ENCODE measurements at places on chromosomes 7 and 10. TPM values are rescaled to one million over a fixed set of nuclear protein-coding genes. Genes with fewer than 3 reads are reported as not detected.

VWDE gene
- 1.5 TPM for total RNA-seq

DNA sequence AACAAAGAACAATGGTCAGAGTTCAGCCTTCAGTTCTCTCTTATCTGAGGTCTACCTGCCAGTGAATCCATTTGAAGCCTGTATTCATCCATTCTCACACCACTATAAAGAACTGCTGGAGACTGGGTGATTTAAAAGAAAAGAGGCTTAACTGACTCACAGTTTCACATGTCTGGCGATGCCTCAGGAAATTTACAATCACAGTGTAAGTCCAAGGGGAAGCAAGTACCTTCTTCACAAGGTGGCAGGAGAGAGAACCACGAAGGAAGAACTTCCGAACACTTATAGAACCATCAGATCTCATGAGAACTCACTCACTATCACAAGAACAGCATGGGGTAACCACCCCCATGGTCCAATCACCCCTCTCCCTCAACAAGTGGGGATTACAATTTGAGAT lies 33.0 kb upstream of the SLC25A13 start:
- no peak for DNase-seq

- no peak for DNase-seq
Measured at GRCh38 chr7:156722043-156722826, 81.7 kb downstream of the RNF32 start.

EBLN1 gene
- total RNA-seq, result not detected

SFTPA2 gene
- 3.5 TPM for total RNA-seq

SUFU gene
- total RNA-seq, result 8.0 TPM

- peak; percentile 30 for DNase-seq
Measured at GRCh38 chr7:4610768-4611467, 71.2 kb upstream of the FOXK1 start.

- DNase-seq, result peak; percentile 74
Measured at GRCh38 chr10:97714401-97715258, 1.1 kb downstream of the MARVELD1 start.

DNA sequence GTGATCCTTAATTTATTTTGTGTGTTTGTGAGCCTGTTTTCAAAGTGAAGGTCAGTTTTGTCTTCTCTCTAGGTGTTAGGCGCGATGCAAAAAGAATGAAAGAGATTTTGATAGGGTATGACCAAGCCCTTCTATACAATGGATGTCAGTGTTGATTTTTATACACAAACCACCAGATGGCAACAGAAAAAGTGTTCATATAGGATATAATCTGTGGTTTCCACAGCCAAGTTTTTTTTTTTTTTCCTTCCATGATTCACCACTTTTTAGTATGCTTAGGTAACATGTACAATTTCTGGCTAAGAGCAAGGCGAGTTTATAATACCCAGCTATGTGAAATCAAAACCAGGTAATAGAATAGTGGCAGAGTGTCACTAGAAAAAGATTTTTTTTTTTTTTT lies 8.1 kb downstream of the SDK1 start:
- DNase-seq, result no peak

BCL7B gene
- 60.8 TPM for total RNA-seq

BICC1 gene
- total RNA-seq, result 1.7 TPM

- DNase-seq, result no peak
Measured at GRCh38 chr7:66466081-66466600, 162.5 kb upstream of the KCTD7 start.

DNA sequence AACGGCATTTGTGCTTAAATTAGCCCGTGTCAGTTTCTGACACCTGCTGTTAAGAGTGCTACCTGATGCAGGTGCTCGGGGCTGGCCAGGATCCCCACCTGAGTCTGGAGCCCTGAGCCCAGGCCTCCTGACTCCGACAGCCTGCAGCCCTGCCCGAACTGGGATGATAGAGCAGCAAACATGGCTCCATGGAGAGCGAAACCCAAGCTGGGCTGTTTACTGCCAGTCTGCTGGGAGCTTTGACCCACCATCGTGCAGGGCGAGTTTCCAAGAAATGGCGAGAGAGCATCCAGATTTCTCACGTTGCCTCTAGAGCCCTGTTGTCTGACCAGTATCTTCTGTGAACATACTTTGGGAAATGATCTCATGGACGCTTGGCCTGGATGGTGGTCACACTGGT lies 66.2 kb downstream of the MGMT start:
- DNase-seq, result no peak

LHFPL3 gene
- 0.45 TPM for total RNA-seq

GRCh38 chr7:41238851-41239331 lies 464.0 kb downstream of the INHBA start:
- no peak for DNase-seq

FBXW4 gene
- total RNA-seq, result 57.3 TPM

DNA sequence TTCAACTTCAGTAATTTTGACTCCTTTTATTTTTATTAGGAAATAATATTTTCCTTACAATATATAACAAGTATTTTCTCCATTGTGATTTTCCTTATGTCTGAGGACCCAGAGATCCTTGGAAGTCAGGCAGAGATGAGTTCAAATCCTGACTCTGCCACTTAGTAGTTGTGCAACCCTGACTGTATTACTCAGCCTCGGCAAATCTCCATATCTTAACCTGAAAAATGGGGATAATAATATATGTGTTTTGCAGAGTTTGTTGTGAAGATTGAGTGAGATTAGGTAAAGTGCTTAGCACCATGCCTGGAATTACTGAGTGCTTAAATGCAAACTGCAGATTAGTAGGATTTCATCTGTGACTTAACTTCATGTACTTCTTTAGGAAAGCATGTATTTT lies 120.5 kb upstream of the KLF14 start:
- DNase-seq, result no peak

DNA sequence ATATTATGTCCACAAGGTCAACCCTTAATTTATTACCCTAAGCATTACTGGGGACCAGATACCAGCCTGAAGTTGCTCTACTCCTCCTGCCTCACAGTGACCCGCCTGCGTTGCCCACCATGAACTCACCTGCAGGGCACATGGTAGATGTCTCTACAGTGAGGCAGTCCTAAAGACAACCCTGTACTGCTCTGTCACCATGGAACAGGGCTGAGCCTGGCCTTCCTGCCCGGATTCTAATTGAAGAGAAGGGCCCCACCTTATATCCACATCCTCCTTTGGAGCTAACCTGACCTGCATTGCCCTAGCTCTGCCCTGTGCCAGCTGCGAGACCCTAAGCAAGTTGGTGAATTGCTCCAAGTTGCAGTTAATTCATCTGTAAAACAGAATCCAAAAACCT lies 4.1 kb downstream of the SH3PXD2A start:
- DNase-seq, result peak; percentile 52

- no peak for DNase-seq
Measured at GRCh38 chr7:11847336-11847735, 15.3 kb upstream of the THSD7A start.

TMEM270 gene
- total RNA-seq, result not detected

DNA sequence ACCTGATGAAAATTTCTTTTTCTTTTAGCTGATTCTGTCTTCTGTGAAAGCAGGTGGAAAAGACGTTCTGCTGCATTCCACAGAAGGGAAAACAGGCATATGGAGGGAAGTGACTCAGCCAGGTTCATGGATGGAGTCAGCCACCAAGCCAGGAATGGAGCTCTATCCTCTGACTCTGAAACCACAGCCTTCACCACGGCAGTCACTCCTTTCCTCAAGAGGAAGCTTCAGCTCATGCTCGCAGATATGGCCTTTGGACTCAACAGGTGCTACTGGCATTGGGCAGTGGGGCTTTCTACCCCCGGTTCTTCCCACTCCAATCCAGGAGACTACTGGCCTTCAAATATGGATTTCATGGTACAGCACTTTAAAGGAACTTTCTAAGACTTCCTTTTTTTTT lies 11.5 kb upstream of the PLAU start:
- DNase-seq, result no peak
